ENCODE measurements at places on chromosomes 13 and 19.

- no peak for DNase-seq
Measured at GRCh38 chr13:59750860-59751259, 412.9 kb downstream of the DIAPH3 start.

DNA sequence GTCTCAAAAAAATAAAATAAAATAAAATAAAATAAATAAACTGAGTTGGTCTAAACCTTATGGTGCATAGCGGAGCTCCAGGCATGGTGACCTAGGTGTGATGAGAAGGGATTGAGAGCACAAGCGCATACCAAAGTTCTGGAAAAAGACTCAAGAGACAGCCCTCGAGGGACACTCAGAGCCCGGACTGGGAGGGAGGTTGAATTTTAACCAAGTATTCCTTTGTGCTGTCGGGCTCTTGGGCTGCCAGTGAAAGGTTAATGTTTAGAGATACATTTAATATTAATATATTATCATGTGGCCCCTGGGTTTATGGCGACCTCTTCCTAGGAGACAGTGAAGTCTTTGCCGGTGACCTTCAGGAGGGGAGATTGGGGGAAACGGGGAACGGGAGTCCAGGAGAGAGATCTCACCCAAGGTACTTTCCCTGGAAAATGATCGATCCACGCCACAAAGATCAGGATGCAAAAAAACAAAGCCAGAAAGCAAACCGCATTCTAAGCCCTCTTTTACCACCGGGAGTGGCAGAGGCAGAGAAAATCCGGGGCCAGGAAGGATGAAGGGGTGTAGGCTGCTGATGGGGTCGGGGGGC is 1.6 kb downstream of the FUT6 start:
- no peak for DNase-seq

- DNase-seq: no peak
Measured at GRCh38 chr13:101383595-101383994, 32.7 kb downstream of the NALCN start.

- peak; percentile 31 for DNase-seq
Measured at GRCh38 chr13:112255550-112256120, 120.5 kb upstream of the SPACA7 start.

DNA sequence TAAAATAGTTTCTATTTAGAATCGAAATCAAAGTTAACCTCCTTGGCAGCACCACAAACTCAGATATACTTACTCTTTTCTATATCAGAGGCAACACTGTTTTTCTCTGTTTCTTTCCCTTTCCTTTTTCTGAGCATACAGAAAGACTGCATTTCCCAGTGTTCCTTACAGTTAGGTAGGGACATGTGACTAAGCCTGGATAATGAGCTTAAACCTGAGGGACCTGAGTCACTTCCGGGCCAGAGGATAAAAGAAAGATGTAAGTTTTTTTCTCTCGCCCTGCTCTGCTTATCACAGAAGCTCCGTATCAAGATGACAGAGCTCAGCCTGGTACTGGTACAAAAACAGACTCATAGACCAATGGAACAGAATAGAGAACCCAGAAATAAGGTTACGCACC is 531.9 kb downstream of the KLF12 start:
- DNase-seq: no peak

DNA sequence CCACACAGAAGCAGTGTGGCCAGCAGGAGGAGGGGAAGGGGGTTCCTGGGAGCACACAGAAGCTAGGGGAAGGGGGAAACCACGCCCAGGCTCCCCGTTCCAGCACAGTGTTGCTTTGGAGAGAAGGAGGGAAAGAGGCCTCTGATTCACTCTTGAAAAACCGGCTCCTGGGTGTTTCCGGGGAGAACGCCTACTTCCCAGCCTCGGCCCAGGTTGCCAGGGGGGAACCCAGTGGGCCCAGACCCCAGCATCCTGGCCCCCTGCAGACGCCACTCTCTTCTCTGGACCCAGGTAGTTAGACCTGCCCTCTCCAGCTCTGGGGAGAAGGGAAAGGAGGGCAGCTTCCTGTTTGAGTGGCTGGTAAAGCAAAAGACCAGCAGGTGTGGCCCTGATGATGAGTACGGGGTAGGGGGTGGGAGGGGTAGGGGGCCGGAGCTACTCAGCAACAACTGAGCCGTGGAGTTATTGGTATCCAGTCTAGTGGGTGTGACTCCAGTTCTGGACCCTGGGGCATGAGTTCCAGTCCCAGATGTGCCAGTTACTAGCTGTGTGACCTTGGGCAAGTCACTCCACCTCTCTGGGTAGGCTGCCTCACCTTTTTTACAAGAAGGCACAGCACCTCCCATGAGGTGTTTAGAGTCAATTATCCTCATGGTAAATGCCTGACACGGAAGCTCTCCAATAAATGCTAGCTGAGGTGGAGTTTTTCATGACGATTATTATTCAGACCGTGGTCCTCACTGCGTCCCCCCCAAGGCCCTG is 836 bp downstream of the GIPC1 start:
- DNase-seq: no peak

DNA sequence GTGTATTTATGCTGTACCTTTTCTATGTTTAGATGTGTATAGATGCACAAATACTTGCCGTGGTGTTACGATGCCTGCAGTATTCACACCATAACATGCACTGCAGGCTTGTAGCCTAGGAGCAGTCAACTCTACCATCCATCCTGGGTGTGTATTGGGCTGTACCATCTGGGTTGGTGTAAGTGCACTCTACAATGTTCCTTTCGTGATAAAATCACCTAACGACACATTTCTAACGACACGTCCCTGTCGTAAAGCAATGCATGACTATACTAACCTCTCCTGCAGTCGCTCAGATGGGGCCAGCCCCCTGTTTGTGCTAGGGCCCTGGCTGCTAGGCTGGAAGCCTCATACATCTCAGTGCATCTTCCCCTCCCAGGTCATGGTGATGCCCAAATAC is 18.4 kb downstream of the CD177 start:
- DNase-seq: no peak
